ENCODE measurements at places on chromosomes 7 and 10.

DNA sequence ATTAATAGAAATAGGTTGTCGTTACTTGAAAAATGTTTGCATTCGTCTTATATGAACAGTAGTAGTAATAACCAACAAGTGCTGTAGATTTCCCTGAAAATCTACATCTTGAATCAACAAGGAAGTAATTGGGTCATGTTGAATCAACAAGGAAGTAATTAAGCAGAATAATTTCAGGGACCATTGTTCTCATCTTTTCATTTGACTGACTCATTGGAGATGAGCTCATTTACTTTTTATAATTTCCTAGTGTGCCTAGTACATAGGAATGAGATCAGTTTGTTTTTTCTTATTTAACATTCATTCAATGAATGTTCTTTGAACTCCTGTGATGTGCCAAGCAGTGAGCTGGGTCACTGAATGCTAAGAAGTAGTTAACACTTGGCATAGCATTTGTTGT is 8.2 kb downstream of the CLDN12 start:
- H3K4me3 ChIP-seq = no peak overlapping the region
- no peak for DNase-seq
- H3K27me3 ChIP-seq = no peaks in the 10 kb centered on the region
- H3K36me3 ChIP-seq = peaks cover 10% of the 10 kb centered on the region
- H3K4me1 ChIP-seq = peaks cover 1% of the 10 kb centered on the region
- H3K27ac ChIP-seq = no peak overlapping the region

GRCh38 chr10:31028081-31028480 is 3.6 kb downstream of the ZNF438 start:
- H3K4me3 ChIP-seq = no peak overlapping the region
- H3K36me3 ChIP-seq = peaks cover 3% of the 10 kb centered on the region
- H3K4me1 ChIP-seq = peaks cover 19% of the 10 kb centered on the region
- no peak overlapping the region for H3K27ac ChIP-seq
- DNase-seq = no peak

DNA sequence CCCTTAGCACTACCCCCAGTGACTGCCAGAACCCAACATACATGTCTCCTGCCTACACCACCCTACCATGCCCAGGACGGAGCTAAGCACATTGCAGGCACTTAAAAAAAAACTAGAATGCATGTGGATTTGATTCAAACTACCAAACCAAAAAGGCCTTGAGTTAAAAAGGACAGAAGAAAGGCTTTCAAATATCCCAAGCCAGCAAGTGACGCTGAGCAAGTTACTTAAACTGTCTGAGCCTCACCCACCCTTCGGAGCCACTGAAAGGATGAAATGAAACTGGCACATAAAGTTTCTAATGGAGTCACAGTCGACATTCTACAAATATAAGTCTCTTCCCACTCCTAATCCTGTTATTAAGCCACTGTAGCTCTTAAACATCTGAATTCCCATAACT is 1.8 kb downstream of the CPXM2 start:
- H3K27ac ChIP-seq = no peak overlapping the region
- H3K27me3 ChIP-seq = peaks cover 25% of the 10 kb centered on the region
- H3K36me3 ChIP-seq = no peaks in the 10 kb centered on the region
- no peaks in the 10 kb centered on the region for H3K4me1 ChIP-seq
- H3K4me3 ChIP-seq = no peak overlapping the region

DNA sequence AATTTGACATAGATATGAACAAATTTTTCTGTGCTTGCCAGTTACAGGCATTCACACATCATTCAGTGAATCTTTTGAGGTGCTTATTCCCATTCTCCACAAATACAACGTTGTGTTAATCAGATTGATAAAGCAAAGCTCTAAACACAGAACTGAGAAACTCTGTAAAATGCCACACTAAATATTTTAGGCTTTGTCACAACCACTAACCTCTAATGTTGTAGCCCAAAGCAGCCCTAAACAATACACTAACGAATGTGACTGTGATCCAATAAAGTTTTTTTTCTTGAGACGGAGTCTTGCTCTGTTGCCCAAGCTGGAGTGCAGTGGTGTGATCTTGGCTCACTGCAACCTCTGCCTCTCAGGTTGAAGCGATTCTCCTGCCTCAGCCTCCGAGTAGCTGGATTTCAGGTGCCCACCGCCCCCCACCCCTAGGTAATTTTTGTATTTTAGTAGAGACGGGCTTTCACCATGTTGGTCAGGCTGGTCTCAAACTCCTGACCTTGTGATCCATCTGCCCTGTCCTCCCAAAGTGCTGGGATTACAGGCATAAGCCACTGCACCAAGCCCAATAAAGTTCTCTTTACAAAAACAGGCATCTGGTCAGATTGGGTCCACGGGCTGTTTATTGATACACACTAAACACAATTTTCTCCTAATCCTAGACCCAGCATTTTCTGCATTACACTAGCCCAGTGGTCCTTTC is 6.9 kb downstream of the CYCS start:
- no peaks in the 10 kb centered on the region for H3K27me3 ChIP-seq
- peaks cover 51% of the 10 kb centered on the region for H3K36me3 ChIP-seq
- H3K4me1 ChIP-seq = peaks cover 30% of the 10 kb centered on the region
- no peak for DNase-seq
- H3K27ac ChIP-seq = peak overlapping the region; percentile 65

- H3K27me3 ChIP-seq = peaks cover 5% of the 10 kb centered on the region
- DNase-seq = no peak
- peaks cover 3% of the 10 kb centered on the region for H3K36me3 ChIP-seq
Measured at GRCh38 chr7:130821864-130822263, 87.9 kb upstream of the KLF14 start.

- H3K27me3 ChIP-seq = peaks cover 2% of the 10 kb centered on the region
- no peaks in the 10 kb centered on the region for H3K36me3 ChIP-seq
- H3K27ac ChIP-seq = no peak overlapping the region
- no peak for DNase-seq
Measured at GRCh38 chr10:86075512-86075911, 291.1 kb downstream of the GRID1 start.

DNA sequence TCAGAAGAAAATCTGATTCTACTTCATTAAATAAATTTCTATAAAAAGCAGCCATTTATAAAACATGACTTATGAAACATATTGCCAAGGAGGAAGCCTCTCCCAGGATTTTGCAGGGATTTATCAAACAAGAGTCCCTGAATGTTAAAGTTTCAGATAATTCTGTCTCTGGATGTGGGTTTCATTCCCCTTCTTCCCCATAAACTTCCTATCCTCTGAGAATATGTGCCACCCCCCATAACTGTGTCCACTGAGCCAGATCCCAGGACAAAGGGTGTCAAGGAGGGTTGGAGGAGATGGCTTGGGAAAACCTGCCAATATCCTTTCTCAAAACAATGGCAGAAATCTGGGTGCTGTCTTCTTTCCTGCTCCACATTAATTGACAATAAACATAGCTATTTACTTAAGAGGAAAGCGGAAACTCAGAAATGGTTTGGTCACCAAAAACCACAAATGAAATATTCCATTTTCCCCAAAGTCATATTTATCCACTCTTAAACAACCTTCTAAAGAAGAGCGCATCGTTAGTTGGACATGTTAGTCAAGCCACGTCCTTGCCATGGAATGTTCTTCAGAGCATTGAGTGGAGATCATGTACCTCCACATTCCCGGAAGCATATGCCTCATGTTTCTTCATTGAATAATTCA is 54.3 kb upstream of the AKR1E2 start:
- no peak overlapping the region for H3K27ac ChIP-seq
- H3K4me1 ChIP-seq = peaks cover 6% of the 10 kb centered on the region
- H3K36me3 ChIP-seq = no peaks in the 10 kb centered on the region
- no peak for DNase-seq

- H3K4me3 ChIP-seq = no peak overlapping the region
- no peak for DNase-seq
- H3K4me1 ChIP-seq = no peaks in the 10 kb centered on the region
- H3K27ac ChIP-seq = no peak overlapping the region
Measured at GRCh38 chr7:26958834-26959233, 94.4 kb upstream of the SKAP2 start.

DNA sequence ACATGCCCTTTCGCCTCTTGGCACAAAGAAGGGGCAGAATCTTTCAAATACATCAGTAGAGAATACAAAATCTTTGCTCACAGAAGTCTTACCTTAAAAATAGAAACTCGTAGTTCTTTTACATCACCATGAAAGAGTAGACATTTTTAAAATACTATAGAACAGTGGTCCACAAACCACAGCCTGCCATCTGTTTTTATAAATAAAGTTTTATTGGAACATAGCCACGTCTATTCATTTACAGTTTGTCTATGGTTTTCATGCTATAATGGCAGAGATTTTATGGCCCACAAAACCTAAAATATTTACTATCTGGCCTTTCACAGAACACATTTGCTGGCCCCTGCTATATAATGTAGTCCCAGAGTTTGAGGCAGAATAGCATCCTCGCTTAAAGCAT is 46.1 kb upstream of the CABCOCO1 start:
- H3K27me3 ChIP-seq = peaks cover 5% of the 10 kb centered on the region
- H3K36me3 ChIP-seq = no peaks in the 10 kb centered on the region
- H3K4me3 ChIP-seq = no peak overlapping the region
- H3K4me1 ChIP-seq = no peaks in the 10 kb centered on the region

DNA sequence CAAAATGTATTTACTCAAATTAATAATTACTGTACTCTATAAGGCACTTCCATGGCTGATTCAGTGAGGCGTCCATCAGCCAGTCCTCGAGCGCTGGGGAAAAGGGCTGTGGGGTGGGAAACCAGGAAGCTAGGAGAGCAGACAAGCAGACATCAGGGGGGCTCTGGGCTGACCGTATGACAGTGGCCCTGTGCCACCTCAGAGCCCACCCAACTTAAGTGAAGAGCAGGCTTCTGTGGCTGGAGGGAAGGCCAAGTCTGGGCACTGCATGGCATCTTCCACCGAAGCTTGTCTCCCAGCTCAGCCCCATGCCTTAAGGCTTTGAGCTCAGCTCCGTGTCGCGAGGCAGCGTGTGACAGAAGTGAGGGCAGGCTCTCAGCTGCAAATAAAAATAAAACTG is 464.5 kb upstream of the ZMIZ1 start:
- no peaks in the 10 kb centered on the region for H3K36me3 ChIP-seq
- DNase-seq = no peak
- peaks cover 3% of the 10 kb centered on the region for H3K27me3 ChIP-seq
- H3K4me3 ChIP-seq = no peak overlapping the region

GRCh38 chr7:51647931-51648351 is 331.3 kb upstream of the COBL start:
- no peak overlapping the region for H3K4me3 ChIP-seq
- no peaks in the 10 kb centered on the region for H3K27me3 ChIP-seq
- H3K36me3 ChIP-seq = no peaks in the 10 kb centered on the region
- no peak overlapping the region for H3K27ac ChIP-seq
- no peak for DNase-seq

- peaks cover 10% of the 10 kb centered on the region for H3K27me3 ChIP-seq
- H3K36me3 ChIP-seq = no peaks in the 10 kb centered on the region
- no peak for DNase-seq
Measured at GRCh38 chr10:12927896-12928295, 73.6 kb downstream of the CCDC3 start.

DNA sequence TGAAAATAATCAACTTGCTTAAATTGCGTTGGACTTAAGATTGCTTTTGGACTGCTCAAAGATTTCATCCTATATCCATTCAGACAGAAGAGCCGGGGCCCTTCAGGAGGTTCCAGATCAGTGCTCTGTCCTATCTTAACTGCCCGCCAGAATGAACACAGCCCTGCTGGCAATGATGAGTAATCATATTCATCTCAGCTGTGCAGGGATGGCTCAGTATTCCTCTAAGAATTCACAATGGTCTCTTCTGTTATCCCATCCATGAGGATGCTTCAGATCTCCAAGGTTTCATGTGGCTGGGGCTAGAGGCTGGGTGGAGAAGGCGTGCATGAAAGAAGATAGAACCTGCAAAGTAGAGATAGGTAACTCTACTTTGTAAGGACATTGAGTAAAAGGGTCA is 80.0 kb upstream of the NPVF start:
- H3K27ac ChIP-seq = no peak overlapping the region
- no peak overlapping the region for H3K4me3 ChIP-seq
- H3K36me3 ChIP-seq = no peaks in the 10 kb centered on the region
- no peaks in the 10 kb centered on the region for H3K4me1 ChIP-seq

DNA sequence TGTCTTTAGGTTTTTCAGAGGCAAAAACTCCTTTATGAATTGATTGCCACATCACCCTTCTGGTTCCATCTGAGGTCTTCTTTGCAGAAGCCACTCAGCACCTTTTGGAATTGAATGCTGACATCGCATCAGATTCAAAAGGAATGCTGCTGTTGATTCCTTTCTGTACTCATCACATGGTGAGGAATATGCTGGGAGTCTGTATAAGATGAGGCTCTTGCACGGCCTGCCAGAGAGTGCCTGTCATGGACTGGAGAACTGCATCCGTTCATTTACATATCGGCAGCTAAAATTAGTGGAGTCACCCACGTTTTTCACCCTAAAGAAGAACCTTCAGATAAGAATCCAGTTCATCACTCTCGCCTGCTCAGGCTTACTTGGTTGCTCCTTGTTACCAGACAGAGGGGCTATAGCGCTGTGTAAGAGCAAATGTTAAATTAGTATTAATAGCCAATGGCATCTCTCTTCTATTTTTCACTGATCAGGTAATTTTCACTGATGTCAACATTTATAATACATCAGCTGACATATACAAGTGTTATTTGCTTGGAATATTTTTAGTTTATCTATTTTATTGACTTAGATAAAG is 14.3 kb downstream of the NRG3 start:
- no peaks in the 10 kb centered on the region for H3K4me1 ChIP-seq
- no peak overlapping the region for H3K27ac ChIP-seq
- no peak overlapping the region for H3K4me3 ChIP-seq
- no peaks in the 10 kb centered on the region for H3K36me3 ChIP-seq
- DNase-seq = no peak

GRCh38 chr7:30459591-30460245 is 18.9 kb downstream of the NOD1 start:
- DNase-seq = no peak
- H3K4me3 ChIP-seq = no peak overlapping the region
- H3K36me3 ChIP-seq = peaks cover 19% of the 10 kb centered on the region
- H3K4me1 ChIP-seq = peaks cover 5% of the 10 kb centered on the region
- H3K27me3 ChIP-seq = no peaks in the 10 kb centered on the region

DNA sequence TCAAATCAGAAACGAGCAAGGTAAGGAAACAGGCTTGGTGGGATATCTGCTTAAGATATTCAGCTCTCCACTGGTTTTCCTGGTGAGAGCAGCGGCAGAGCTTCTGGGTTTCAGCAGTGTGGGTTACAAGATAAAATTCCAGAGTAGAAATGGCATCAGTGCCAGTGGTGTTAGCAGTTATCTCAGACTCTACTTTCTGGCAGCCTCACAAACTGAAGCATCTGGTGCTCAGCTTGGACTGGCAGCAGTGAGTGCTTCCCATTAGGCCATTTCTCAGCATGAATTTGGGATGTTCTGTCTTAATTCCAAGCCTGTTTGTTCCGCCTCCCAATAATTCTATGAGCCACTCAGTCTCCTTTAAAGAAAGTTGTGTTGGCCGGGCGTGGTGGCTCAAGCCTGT is 6.9 kb upstream of the GSTO2 start:
- no peaks in the 10 kb centered on the region for H3K27me3 ChIP-seq
- H3K4me1 ChIP-seq = peaks cover 62% of the 10 kb centered on the region
- H3K36me3 ChIP-seq = peaks cover 87% of the 10 kb centered on the region
- DNase-seq = no peak
- H3K4me3 ChIP-seq = no peak overlapping the region

- no peak overlapping the region for H3K4me3 ChIP-seq
- H3K27ac ChIP-seq = no peak overlapping the region
- DNase-seq = no peak
- no peaks in the 10 kb centered on the region for H3K4me1 ChIP-seq
Measured at GRCh38 chr10:120587061-120587460, 130.0 kb downstream of the PLPP4 start.

GRCh38 chr10:111522141-111522540 is 445.3 kb downstream of the ADRA2A start:
- H3K36me3 ChIP-seq = no peaks in the 10 kb centered on the region
- H3K27ac ChIP-seq = no peak overlapping the region
- no peak overlapping the region for H3K4me3 ChIP-seq

- peaks cover 31% of the 10 kb centered on the region for H3K27me3 ChIP-seq
- no peak overlapping the region for H3K27ac ChIP-seq
- H3K36me3 ChIP-seq = no peaks in the 10 kb centered on the region
- H3K4me3 ChIP-seq = no peak overlapping the region
Measured at GRCh38 chr10:91294134-91294906, 73.9 kb downstream of the PCGF5 start.
